ENCODE measurements at places on chromosomes 5 and 9.

DNA sequence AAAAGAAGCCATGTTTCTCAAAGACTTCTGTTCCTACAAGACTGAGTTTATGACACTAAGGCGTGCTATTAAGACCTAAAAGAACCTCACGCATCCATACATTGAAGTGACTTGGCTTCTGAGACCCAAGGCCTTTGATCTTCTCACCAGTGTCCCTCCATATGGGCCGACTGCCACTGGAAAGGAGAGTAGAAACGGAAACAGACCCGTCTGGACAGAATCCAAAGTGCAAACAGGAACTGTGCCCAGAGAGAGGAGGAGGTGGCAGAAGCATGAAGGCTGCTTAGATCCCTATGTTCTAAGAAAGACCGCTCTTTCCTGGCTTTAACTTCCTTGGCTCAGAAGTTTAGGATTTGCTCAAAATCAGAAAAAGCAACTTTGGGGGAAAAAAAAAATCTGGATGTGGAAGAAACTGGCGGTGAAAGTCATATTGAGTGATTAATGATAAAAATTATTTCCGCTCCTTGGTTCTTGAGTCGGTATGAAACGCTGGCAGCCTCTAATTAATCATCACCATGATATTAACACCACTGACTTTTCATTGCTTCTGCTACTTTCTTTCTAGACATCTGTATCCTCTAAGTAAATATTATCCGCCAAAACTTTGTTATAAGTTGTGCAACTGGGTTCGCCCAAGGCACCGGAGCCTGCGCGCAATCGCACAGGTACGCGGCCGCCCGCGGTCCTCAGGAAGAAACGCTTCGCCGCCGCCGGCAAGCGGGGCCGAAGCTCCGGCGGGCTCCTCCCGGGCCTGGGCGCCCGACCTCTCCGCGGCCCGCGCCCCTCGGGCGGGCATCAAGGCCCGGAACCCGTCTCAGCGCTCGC, 726 bp downstream of the DAP start:
- no peak for DNase-seq

- DNase-seq: no peak
Observed at GRCh38 chr5:142080248-142080647, 28.3 kb upstream of the NDFIP1 start.

GRCh38 chr9:34233672-34234071, 54.8 kb downstream of the UBAP1 start:
- DNase-seq: no peak

DNA sequence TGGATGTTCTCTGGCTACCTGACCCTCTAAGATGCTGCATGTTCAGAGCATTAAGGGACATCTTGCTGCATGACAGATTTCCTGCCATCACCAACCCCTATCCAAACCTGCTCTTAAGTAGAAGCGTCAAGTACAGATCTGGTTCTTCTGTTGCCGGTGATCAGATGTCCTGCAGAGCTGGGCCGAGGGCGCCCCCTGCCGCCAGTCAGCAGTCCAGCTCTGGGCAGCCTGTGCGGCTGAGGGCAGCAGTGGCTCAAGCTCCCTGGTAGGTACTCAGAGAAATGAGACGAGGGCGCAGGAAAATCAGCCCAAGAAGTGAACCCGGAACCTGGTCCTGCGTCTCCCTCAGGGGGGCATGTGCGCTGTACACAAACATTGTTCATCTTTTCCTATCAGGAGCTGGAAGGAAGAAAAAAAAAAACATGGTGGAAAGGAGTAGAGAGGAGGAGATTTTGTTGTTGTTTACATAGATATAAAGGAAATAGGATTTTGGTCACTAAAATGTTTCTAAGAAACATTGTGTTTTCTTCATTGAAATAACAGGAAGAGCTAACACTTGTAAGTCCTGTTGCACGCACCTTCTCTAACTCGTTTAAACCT, 95.8 kb downstream of the CFAP90 start:
- DNase-seq: peak; percentile 73

- DNase-seq: no peak
Observed at GRCh38 chr5:146620669-146621051, 104.7 kb upstream of the GPR151 start.

- DNase-seq: no peak
Observed at GRCh38 chr9:134690301-134690751, 48.7 kb downstream of the COL5A1 start.

- DNase-seq: no peak
Observed at GRCh38 chr9:133581513-133582343, 27.5 kb downstream of the FAM163B start.

- DNase-seq: no peak
Observed at GRCh38 chr5:31748458-31749172, 109.7 kb downstream of the PDZD2 start.

- no peak for DNase-seq
Observed at GRCh38 chr5:111453295-111453694, 59.0 kb downstream of the STARD4 start.

- no peak for DNase-seq
Observed at GRCh38 chr9:99509065-99509745, 287.1 kb downstream of the SEC61B start.

DNA sequence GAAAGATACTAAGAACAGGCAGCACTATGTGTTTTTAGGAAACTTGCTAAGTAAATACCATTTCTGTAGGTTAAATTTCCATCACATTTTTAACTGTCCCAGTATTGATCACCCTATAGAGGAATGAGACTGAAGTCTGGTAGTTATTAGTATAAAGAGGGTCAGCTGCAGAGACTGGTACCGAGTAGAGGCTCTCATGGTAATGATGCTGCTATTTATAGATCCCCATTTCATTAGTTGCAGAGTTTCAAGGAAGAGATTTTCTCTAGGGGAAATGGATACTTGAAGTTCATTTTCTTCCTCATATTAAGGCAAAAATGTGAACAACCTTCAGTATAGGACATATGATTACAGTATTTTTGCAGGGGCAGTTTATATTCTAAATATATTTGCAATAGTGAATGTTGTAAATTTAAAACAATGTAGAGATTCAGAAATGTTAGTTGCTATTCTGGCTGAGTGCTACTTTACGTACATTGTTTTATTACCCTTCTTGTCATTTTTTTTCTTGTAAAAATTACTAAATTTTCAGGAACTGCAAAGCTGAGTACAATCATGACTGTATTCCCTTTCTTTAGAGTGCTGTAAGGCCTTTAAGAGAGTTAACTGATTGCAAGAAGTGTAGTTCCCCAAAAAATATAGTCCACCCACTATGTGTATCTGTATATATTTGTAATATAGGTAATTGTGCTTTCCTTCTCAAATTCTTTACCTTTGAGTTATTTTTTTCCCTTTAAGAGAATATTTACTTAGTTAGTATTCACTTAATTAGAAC, 14.7 kb downstream of the PBX3 start:
- DNase-seq: no peak

GRCh38 chr5:155082401-155082800, 68.8 kb downstream of the KIF4B start:
- DNase-seq: no peak

- no peak for DNase-seq
Observed at GRCh38 chr5:36985387-36985786, 108.8 kb downstream of the NIPBL start.

GRCh38 chr9:1708219-1708618, 306.9 kb upstream of the SMARCA2 start:
- no peak for DNase-seq

Measured in left forelimb (tissue), 1 donor.